CD4-positive, alpha-beta memory T cell (primary cell): ENCODE measurements at places on chromosomes 16 and 17. TPM values are rescaled to one million over a fixed set of nuclear protein-coding genes. Genes with fewer than 3 reads are reported as not detected.

GRCh38 chr17:3688027-3688553, 7.9 kb downstream of the P2RX5 start:
- no peak overlapping the region for H3K27ac ChIP-seq
- no peaks in the 10 kb centered on the region for H3K36me3 ChIP-seq
- no peaks in the 10 kb centered on the region for H3K27me3 ChIP-seq
- DNase-seq: no peak
- H3K4me3 ChIP-seq: no peak overlapping the region

- H3K27me3 ChIP-seq: no peaks in the 10 kb centered on the region
- H3K4me3 ChIP-seq: no peak overlapping the region
- no peaks in the 10 kb centered on the region for H3K36me3 ChIP-seq
- no peak overlapping the region for H3K27ac ChIP-seq
These were observed 1070.0 kb downstream of the CDH11 start for GRCh38 chr16:64051824-64052223.

GRCh38 chr17:1931844-1932579, 93.1 kb downstream of the RTN4RL1 start:
- H3K27me3 ChIP-seq: no peaks in the 10 kb centered on the region
- no peaks in the 10 kb centered on the region for H3K36me3 ChIP-seq
- no peak overlapping the region for H3K27ac ChIP-seq
- no peaks in the 10 kb centered on the region for H3K4me1 ChIP-seq
- no peak for DNase-seq

DNA sequence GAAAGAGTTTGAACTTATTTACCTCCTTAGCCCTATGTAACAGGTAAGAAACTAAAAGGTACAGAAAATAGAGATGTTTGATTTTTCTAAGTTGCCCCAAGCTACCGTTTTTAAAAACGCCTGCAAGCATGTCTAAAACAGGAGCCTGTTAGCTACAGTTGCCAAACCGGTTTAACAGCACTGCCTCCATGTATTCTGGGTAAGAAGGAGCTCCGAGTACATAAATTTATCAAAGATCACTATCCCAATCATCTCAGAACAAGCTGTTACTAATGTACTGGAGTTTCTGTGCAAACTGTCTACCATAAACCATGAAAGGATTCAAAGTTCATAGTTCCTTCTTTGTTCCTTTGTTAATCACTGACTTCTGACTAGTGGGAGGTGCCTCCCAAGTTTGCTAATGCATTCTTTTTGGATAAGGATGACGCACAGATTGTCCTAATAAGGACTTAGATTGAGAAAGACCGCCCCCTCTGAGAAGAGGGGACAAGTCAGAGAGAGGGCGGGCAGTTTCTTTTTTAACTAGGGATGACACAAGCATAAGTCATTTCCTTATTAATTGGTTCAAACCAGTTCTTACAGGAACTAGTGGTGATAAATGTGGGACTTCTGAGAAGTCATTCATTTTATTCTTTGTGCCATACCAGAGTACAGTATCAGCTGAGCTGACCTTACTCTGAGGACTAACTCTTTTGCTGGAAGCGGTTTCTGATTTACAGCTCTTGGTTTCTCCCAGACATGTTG, 55.3 kb downstream of the TUBD1 start:
- DNase-seq: peak; percentile 95
- H3K27ac ChIP-seq: peak overlapping the region; percentile 93
- peaks cover 19% of the 10 kb centered on the region for H3K4me1 ChIP-seq
- no peaks in the 10 kb centered on the region for H3K36me3 ChIP-seq
- H3K27me3 ChIP-seq: no peaks in the 10 kb centered on the region
- H3K4me3 ChIP-seq: peak overlapping the region; percentile 94

DNA sequence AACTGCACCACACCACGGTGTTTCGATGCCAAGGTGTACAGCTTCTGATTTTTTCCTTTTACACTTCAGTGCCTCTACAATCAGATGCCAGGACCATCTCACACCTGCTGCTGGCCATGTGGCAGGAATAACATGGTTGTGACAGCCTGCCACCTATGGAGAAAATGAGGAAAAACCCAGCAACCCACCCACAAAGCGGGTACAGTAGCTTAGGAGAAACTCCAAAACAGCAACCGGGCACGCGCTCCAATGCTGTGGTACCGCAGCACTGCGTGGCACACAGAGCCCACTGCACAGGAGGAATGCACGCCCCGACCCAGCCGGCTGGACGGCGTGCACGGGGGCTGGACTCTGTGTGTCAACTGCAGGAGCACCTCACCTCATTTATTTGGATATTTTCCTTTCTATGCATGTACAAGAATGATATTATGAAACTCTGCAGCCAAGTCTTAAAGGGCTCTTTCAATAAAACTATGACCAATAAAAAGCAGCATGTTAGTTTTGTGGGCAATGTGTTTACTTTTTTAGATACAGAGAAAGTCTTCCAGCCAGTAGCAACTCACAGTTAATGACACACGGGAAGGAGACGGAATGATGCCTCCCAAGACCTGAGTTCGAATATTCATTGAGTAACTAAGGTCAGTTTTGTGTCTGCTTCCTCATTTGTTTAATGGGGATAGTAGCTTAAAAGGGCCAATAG, 45.9 kb downstream of the MAP1LC3B start:
- H3K36me3 ChIP-seq: no peaks in the 10 kb centered on the region
- H3K4me3 ChIP-seq: no peak overlapping the region

GRCh38 chr16:24771779-24772157, 42.3 kb downstream of the TNRC6A start:
- peaks cover 35% of the 10 kb centered on the region for H3K4me1 ChIP-seq
- H3K27ac ChIP-seq: no peak overlapping the region
- H3K36me3 ChIP-seq: peaks cover 10% of the 10 kb centered on the region

Gene GALR2
- polyA plus RNA-seq: not detected

Gene TAT
- polyA plus RNA-seq: not detected

Gene C17orf113
- polyA plus RNA-seq: 0.53 TPM

Gene SLC13A5
- not detected for polyA plus RNA-seq

Gene SLC38A8
- not detected for polyA plus RNA-seq
